Effector CD8-positive, alpha-beta T cell (primary cell): ENCODE measurements at places on chromosomes 6 and 20.

DNA sequence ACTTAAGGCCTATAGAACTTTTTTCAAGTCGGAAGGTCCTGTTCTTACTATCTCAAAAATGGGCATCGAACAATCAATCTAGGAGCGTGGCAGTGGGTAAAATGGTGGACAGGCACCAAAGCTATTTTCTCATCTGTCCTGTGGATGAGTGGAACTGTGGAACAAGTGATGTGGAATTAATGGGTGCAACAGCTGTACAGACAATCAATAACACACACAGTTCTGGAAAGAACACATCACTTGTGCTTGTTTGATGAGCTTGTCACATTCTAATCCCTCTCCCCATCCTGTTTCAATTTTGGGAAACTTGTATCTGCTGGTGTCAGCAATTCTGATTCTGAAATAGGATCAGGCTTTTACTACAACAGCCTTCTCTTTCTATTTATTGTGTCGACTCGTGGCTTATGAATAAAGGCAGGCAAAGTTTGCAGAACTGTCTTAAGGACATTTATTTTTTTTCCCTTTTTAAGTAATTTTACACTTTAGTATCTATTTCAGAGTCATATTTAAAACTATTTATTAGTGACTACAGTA is 11.5 kb downstream of the RBM24 start:
- DNase-seq: no peak

GRCh38 chr6:27501187-27501586 is 28.3 kb upstream of the ZNF184 start:
- DNase-seq: no peak

- no peak for DNase-seq
Measured at GRCh38 chr6:129567374-129567773, 142.6 kb downstream of the ARHGAP18 start.

DNA sequence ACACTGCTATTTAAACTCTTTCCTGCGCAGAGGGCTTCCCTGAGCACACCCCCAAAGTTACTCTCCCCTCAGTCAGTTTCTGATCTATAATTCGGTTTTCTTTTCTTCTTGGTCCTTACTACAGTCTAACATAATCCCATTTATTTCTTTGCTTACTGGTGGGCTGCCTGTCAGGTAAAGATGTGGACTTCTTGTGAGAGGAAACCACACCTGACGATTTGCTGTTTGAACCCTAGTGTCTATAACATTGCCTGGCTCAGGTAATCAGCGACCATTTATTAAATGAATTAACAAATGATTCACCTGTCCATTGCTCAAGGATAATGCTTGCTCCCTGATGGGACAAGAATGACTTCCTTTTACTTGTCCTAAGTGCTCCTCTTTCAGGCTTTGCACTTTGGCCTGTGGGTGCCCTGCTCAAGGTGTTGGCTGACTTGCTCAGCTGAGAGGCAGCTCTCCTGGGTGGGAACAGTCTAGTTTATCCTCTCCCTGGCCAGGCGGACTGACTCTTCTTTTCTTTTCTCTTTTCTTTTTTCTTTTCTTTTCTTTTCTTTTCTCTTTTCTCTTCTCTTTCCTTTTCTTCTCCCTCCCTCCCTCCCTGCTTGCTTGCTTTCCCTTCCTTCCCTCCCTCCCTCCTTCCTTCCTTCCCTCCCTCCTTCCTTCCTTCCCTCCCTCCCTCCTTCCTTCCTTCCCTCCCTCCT is 233.1 kb downstream of the BCAS1 start:
- no peak for DNase-seq

GRCh38 chr6:87756858-87757257 is 54.8 kb upstream of the AKIRIN2 start:
- no peak for DNase-seq

GRCh38 chr6:152636609-152637295 is 410 bp downstream of the SYNE1 start:
- no peak for DNase-seq

- DNase-seq: no peak
Measured at GRCh38 chr6:81487489-81487888, 265.0 kb downstream of the TENT5A start.

GRCh38 chr6:127533736-127534135 is 14.6 kb upstream of the MTCL3 start:
- DNase-seq: no peak

DNA sequence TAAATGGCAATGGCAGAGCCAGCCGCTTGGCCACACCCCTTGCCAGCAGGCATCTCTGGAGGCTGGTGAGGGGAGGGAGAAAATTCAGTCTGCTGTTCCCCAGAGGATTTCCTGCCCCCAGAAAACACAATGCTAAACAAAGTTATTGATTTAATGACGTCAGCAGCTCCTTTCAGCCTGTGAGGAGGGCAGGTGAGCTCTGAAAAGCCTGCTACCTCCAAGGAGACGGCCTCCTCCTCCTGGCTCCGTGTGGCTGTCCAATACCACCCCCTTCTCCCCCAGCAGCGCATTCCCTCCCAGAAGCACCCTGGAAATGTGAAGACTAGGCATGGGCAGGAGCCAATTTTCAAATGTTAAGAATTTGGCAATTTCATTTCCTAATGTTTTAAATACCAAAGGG is 393.1 kb downstream of the ZFAND3 start:
- no peak for DNase-seq

- no peak for DNase-seq
Measured at GRCh38 chr6:87702589-87702945, 534 bp upstream of the AKIRIN2 start.

- no peak for DNase-seq
Measured at GRCh38 chr6:46637145-46637544, 15.5 kb downstream of the CYP39A1 start.

- DNase-seq: no peak
Measured at GRCh38 chr20:49889935-49890333, 25.4 kb downstream of the SPATA2 start.

GRCh38 chr6:47437592-47437991 is 40.0 kb upstream of the CD2AP start:
- DNase-seq: no peak

DNA sequence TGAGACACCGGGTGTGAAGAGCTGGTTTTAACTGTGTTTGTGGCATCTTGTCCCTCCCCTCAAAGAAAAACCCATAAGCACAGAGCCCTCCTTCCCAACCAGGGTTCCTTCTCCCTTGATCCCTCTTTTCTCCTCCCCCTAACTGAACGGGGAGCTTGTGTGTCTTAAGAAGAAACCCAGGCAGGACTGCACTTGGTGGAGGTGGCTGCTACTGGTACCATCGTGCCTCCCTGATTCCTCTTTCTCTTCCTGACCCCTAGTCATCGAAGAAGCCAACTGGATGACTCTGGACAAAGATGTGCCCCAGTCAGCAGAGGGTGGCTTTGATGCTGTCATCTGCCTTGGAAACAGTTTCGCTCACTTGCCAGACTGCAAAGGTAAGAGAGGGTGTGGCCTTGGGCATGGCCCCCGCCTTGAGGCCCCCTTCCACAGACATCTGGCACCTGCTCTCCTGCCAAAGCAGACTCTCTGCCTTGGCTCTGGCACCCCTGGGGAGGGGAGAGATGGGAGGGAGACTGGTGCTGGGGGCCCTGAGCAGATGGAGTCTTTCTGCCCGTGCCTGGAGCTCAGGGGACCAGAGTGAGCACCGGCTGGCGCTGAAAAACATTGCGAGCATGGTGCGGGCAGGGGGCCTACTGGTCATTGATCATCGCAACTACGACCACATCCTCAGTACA is 2.1 kb downstream of the GNMT start:
- DNase-seq: no peak

GRCh38 chr6:119443993-119444641 is 94.6 kb upstream of the MAN1A1 start:
- no peak for DNase-seq

DNA sequence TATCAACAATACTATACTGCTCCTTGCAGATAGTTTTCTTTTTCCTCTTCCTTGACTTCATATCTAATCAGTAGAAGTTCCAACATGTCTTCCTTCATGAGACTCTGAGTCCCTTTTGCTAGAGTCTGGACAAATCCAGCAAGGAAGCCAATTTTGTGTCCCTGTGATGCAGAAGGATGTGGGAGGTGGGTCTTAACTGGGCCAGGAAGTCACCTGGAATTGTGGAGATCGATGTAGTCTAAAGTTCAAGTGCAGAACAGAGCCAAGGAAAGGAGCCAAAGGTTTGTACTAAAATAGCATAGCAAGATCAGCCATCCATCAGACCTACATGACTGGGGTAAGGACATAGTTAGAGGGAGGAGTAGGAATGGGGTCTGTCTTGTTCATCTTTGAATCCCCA is 37.6 kb downstream of the SPTLC3 start:
- DNase-seq: no peak

- DNase-seq: no peak
Measured at GRCh38 chr20:53760025-53760441, 166.4 kb upstream of the ZNF217 start.

GRCh38 chr6:14727494-14728395 is 518.1 kb upstream of the JARID2 start:
- no peak for DNase-seq

DNA sequence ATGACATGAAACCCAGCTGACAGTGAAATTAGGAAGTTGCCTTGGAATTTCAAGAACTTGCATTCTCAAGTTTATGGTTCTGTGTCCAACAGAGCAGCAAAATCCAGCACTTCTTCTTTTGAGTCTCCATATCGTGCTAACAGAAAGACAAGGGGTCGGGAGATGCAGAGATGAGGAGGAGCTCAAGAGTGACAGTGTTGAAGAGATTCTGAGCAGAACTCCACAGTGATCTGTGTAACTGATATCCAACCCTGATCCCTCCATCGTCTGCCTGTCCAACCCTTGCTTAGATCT is 21.2 kb upstream of the BTN1A1 start:
- no peak for DNase-seq

DNA sequence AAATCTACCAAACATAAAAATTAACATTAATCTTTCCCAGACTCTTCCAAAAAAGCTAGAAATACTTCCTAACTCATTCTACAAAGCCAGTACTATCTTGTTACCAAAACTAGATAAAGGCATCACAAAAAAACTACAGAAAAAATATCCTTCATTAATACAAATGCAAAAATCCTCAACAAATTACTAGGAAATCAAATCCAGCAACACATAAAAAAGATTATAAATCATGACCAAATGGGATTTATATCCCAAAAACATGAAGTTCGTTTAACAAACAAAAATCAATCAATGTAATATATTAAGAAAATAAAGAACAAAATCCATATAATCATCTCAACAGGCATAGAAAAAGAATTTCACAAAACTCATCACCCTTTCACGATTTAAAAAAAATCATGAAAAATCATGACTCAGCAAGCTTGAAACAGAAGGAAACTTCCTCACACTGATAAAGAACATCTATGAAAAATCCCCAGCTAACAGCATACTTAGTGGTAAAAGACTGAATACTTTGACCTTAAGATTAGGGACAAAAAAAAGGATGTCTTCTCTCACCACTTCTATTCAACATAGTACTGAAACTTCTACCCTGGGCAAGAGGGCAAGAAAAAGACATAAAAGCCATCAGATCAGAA is 43.2 kb downstream of the RANBP9 start:
- no peak for DNase-seq

DNA sequence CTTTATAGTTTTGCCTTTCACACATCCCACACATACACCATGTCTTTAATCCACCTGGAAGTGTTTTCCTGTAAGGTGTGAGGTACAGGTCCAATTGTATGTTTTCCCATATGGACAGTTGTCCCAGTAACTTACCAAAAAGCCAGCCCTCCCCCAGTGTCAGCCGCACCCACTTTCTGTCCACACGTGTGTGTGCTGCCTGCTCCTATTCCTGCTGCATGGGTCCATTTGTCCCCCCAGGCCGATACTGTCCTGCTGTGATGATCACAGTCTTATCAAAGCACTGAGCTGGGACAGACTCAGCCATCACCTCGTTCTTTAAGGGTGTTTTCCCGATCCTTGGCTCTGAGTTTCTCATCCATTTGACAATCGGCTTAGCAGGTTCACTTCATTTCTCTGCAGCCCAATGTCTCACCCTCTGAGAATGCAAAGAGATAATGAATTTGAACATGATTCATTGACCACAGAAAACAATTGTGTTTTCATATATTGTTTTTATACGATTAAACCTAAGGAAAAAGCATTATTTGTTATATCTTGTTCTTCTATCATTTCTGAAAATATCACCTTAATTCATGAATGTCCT is 9.6 kb downstream of the VSX1 start:
- no peak for DNase-seq

DNA sequence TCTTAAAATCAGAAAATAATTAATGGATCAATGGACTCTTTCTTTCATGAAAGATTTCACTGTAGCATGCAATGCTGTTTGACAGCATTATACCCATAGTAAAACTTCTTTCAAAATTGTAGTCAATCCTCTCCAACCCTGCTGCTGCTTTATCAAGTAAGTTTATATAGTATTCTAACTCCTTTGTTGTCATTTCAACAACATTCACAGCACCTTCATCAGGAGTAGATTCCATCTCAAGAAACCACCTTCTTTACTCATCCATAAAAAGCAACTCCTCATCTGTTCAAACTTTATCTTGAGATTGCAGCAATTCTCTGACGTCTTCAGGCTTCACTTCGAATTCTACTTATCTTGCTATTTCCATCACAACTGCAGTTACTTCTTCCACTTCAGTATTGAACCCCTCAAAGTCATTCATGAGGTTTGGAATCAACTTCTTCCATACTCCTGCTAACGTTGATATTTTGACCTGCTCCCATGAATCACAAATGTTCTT is 26.4 kb upstream of the BACH2 start:
- DNase-seq: no peak
